Right ventricle myocardium inferior (tissue), 1 donor: ENCODE measurements at places on chromosomes 4 and X. TPM values are rescaled to one million over a fixed set of nuclear protein-coding genes. Genes with fewer than 3 reads are reported as not detected.

DNA sequence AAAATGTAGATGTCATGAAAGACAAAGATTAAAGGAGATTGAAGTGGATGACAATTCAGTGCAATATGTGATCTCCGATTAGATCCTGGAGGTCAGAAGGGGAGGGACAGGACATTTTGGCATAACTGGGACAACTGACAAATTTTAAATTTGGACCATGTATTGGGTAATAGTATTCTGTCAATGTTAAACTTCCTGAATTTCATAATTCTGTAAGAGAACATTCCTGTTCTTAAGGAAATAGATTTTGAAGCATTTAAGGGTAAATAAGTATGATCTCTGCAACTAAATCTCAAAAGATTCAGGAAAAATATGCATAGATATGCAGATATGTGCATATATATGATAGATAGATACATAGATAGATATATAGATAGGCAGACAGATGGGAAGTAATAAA, 11.0 kb downstream of the ODAPH start:
- DNase-seq = no peak

MTHFD2L gene
- 10.1 TPM for total RNA-seq

- DNase-seq = no peak
These were observed 641.3 kb downstream of the RPA4 start for GRCh38 chrX:97524997-97525396.

DNA sequence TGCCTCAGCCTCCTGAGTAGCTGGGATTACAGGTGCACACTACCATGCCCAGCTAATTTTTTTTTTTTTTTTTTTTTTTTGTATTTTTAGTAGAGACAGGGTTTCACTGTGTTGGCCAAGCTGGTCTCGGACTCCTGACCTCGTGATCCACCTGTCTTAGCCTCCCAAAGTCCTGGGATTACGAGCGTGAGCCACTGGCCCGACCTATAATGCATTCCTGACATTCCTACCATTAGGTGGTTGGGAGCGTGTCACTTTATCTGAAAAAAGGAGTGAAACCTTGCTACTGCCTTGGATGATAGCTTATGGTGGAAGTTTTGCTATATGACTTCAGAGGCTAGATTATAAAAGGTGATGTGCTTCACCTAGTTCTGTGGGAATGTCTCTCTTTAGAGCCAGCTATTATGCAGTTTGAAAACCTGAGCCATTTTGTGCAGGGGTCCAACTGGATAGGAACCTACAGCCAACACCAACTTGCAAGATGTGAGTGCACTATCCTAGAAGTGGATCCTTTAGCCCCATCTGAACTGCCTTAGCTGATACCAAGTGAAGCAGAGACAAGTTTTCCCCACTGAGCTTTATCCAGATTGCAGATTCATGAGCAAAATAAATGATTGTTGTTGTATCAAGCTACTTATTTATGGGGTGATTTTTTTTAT, 29.8 kb upstream of the EMCN start:
- DNase-seq = no peak

- no peak for DNase-seq
These were observed 3.9 kb downstream of the PCDH10 start for GRCh38 chr4:133152831-133153481.

- no peak for DNase-seq
These were observed 126.9 kb upstream of the GPRIN3 start for GRCh38 chr4:89434364-89434988.

GPAT3 gene
- total RNA-seq = 33.8 TPM

GRCh38 chrX:18873189-18873791, 110.6 kb downstream of the PHKA2 start:
- no peak for DNase-seq

- no peak for DNase-seq
These were observed 105.9 kb downstream of the APBB2 start for GRCh38 chr4:41108481-41108880.

TASL gene
- total RNA-seq = 0.68 TPM

NUDT10 gene
- 0.19 TPM for total RNA-seq

DNA sequence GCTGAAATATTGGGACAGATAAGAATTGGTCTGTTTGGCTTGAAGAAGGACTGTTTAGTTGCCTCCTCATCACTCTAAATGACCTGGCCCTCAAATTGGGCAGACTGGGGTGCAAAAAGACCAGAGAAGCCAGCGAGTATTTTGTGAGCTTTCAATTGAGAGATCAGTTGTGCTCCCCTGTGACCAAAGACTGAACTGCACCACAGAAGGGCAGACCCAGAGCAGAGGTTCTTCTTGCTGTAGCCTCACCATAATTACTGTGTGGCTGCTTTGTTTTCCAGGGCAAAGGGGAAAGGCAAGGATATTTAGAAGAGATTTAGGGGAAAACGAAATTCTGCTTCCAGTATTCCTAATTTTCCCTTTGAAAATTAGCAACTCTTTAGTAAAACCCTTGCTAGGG, 104.0 kb upstream of the MBNL3 start:
- DNase-seq = no peak

GRCh38 chrX:13827298-13828090, 10.6 kb upstream of the GPM6B start:
- no peak for DNase-seq

CCDC110 gene
- total RNA-seq = 1.0 TPM

MAD2L1 gene
- total RNA-seq = 1.4 TPM

- DNase-seq = peak; percentile 98
These were observed at the start of gene SMARCA5 for GRCh38 chr4:143513314-143514168. Gene SMARCA5, plus strand, starts transcription at chr4:143513702. Its CDS starts 223 bp downstream, at chr4:143513925.

DNA sequence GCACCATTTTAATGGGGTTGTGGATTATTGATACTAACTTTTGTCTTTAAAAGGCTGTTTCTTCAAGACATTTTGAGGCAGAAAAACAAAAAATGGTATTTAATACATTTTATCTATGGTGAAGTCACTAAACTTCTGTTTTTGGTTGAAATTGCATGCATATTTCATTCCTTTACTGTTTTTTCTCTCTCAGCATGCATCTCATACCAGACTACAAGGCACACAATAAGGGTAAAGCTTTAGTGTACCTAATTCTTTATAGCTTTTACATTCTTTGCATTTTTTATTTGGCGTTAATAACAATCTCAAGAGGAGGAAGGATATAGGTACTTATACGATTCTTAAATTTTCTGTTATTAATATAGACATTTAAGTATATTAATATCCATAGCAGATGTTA, 151.0 kb upstream of the DKK2 start:
- no peak for DNase-seq

GRCh38 chr4:39102297-39102696, 40.3 kb downstream of the KLHL5 start:
- no peak for DNase-seq

HPGDS gene
- total RNA-seq = 3.1 TPM

- DNase-seq = no peak
These were observed 24.8 kb downstream of the CDKN2AIP start for GRCh38 chr4:183469285-183469684.

NEUROG2 gene
- not detected for total RNA-seq

DNA sequence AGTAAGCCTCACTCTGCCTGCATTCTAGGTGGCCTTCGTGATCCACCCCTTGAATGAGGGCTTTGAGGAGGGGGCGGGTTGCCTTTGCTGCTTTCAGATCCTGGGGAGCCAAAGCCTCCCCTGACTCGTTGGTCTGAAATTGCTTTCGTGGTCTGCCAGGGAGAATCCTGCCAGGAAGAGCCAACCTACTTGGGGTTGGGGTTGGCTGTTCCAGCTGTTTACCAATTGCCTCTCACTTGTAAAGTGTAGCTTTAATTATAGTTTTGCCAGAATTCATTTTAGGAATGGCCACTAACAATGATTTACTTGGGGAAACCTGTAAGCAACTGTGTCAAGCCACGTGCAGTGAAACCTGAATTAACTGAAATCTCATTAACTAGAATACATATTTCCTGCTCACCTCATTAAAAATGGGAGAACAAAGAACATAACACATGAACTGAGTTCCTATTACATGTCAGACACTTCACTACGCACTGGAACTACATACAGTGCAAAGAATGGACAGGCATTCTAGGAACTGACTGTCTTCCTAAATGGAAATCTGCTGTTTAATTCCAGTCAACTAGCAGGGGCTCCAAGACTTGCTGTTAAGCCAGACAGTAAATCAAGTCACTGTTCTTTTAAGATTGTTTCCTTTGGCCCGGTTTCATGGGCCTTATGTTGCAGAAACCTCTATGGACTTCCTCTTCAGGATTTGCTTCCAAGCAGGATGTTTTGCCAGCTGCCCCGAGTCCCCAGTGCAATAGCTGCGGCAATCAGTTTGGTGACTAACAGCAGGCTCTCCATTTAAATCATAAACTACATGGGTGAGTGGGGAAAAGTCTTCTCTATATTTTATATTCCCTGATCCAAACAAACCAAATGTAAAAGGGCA, 16.4 kb upstream of the NKRF start:
- DNase-seq = no peak

TRPC5OS gene
- total RNA-seq = not detected

- no peak for DNase-seq
These were observed 28.8 kb downstream of the KDR start for GRCh38 chr4:55096619-55097018.

DNA sequence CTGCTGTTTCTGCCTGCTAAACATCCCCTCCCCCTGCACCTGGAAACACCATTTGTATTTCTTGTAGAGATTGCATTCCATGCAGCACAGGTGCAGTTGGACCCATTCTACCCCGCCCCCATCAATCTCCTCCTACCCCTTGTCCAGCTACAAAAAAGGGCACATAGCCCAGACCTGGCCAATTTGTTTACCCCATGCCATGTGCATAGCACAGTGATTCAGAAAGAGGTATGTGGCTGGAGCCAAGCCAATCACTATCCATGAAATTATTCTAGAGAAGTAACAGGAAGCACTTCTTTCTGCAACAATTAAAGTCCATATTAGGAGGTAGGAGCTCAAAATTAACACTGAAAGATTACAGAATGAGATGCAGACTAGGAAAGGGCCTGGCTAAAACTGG, 20.2 kb upstream of the TMEM184C start:
- no peak for DNase-seq

DNA sequence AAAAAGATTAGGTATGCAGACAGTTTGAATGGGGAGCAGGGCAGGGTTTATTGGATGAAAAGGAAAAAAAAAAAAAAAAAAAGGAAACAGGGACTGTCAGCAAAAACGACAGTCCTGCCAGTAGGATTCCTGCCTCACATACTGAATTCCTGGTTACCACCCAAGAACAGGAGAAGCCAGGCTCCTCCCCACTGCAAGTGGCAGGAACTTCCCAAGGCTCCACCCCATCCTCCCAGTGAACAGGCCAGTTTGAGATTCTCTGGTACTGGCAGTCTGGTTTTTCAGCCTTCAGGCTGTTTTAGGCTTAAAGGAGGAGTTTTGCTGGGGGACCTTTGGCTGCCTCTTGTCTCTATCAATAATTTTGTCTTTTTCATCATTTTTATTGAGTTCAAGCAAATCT, 360.0 kb upstream of the CXorf51A start:
- no peak for DNase-seq

DNA sequence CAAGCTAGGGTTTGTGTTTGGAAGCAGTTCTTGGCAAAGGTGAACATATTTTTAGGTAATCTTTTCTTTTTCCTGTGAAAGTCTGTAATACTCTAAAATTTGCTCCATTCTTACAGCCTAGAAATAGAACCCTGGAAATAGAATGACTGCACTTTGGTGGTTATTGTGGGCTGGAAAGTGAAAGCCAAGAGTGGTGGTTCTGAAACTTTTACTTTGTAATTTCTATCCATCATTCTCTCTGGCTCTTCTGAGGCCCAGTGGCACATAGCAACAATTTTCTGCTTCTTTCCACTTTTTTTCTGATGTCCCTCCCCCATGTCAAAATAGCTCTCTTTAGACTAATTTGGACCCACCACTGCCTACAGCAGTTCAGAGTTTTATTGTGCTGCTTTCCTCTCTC, 300.4 kb upstream of the RPS6KA3 start:
- no peak for DNase-seq

SPIN4 gene
- total RNA-seq = 1.1 TPM

FHDC1 gene
- 0.27 TPM for total RNA-seq

DNA sequence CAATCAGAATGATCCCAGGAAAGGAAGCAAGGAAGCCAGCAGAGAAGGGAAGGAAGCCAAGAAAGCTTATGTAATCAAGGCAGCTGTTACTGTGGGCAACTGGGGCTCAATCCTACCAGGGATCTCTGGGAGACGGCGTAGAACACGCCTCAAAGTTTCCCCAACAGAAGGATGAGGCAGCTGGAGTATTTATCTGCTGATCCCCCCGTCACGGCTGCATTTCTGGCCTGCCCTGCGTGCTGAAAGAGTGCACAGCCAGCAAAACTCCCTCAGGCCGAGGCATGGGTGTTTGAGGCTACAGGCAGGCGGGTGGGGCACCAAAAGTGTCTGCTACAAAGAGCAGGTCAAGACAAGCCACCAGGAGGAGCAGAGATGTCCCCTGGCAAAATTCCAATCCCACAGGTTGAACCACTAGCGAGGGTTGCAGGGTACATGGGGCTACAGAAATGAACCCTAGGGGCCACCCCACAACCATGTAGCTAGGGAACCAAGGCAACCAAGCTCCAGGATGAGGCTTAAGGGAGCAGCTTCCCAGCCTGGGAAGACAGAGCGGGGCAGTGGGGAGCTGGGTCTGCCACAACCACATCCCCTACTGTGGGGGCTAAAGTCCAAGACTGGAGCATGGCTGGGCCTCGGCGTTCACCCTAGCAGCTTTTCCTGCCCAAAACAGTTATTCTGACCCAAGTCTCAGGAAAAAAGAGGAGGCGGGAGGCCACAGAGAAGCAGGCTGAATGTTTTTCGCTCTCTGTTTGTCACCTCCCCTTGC, 113.4 kb downstream of the BCOR start:
- DNase-seq = no peak

DNA sequence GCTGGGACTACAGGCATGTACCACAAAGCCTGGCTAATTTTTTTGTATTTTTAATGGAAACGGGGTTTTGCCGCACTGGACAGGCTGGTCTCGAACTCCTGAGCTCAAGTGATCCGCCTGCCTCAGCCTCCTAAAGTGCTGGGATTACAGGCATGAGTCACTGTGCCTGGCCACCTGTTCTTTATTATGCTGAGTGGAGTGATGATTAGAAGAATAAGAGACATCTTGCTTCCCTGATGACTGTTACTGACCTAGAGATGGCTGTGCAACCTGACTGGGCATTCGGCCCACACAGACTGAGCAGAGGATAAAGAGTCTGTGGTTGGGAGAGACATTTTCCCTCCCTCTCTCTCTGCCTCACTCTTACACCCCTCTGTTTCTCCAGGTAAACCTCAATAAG, 56.7 kb downstream of the SPINK2 start:
- DNase-seq = no peak

DNA sequence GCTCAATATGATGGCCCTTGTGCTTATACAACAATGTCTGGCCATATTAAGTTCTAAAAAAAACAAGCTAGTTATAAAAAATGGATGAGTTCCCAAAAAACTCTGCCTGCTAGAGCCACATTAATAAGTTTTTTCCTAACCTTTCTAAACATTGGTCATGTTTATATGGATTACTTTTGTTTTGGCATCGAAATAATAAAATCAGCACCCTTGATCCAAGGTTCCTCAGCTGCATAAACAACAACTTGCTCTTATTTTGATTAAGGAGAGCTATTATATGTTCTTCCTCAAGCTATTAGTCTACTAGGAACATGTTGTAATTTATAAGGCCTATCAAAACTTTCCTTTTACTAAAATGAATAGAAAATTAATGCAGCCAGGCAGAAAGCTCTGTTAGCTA, 48.4 kb downstream of the UNC5C start:
- no peak for DNase-seq

TXK gene
- 1.0 TPM for total RNA-seq
